ENCODE measurements at places on chromosomes 1 and 21.
A peak's percentile ranks its signal among the peaks of the same experiment; 100 is the strongest.

- no peak for DNase-seq
These were observed 321.7 kb upstream of the USP25 start for GRCh38 chr21:15408089-15408488.

DNA sequence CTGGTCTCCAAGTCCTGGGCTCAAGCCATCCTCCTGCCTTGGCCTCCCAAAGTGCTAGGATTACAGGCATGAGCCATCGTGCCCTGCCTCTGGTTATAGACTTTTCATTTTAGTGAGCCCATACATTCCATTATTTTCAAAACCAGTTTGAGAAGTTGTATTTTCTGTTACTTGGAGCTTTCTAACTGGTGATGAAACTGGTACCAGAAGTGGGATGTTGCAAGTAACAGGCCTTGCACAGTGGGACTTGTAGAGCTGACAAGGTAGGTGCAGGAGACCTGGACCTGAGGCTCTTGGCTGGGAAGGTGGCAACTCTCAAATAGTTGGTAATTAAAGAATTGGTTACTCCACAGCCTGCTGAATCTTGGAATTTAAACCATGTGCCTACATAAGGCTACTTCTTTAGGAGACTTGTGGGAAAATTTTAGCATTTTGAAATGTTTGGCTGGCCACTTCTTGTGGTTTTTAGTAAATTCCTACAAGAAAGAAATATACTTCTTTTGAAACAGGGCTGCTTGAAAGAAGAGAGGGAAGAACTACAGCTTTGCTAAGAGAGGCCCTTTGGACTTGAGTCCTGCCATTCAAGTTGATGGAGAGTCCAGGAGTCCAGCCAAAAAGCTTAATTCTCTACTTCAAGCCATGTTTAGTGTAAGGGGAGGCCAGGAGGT lies 9.8 kb upstream of the ALPL start:
- DNase-seq, result no peak

GRCh38 chr1:184056921-184057555 lies 5.5 kb downstream of the TSEN15 start:
- DNase-seq, result no peak

- peak; percentile 45 for DNase-seq
These were observed 23.1 kb downstream of the IER5 start for GRCh38 chr1:181111559-181111958.

DNA sequence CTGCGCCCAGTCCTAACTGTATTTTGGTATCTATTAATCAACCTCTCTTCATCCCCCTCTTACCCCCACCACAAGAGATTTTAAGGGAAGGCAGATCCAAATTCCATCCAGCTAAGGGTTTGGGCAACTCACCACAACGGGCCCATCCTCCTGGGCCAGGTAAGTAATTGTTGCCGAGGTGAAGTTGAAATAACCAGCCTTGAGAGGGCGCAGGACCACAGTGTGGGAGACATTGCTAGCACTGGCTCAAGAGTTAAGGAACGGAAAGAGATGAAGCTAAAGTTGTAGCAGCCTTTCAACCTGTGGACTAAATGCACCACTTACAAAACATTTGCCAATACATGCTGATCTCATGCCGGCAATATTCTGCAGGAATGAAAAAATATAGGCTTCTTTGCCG lies 5.9 kb downstream of the SSR2 start:
- DNase-seq, result no peak

- no peak for DNase-seq
These were observed 105.4 kb upstream of the LBR start for GRCh38 chr1:225533238-225533637.

GRCh38 chr1:236421022-236421421 lies 26.9 kb downstream of the EDARADD start:
- DNase-seq, result no peak

DNA sequence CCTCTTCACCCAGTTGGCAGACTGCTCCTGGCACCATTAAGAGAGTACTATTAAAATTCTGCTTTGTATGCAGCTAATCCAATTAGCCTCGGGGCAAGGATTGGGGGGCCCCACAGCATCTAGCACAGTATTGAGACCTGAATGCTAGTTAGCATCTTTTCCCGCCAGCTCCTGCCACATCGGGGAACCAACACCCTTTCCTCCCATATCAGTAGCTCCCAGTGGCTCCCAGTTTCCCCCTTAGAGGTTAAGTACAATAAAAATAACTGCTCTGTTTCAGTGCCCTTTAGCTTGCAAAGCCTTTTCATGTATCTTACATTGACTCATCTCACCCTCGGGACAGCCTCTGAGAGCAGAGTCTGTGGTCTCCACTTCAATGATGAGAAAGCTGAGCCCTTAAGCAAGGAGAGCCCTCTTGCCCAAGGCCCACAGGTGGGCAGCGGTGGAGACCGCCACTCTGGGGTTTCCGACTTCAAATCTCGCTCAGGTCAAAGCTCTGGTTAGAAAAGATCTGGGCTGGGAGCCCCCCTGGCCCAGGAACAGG lies 4.2 kb upstream of the PMVK start:
- no peak for DNase-seq

Measured in suppressor macrophage (primary cell).